T-cell (primary cell): ENCODE measurements at places on chromosomes 3 and 15.
A peak's percentile ranks its signal among the peaks of the same experiment; 100 is the strongest.

- peak; percentile 41 for DNase-seq
Measured at GRCh38 chr3:194328053-194328657, 23.0 kb downstream of the CPN2 start.

DNA sequence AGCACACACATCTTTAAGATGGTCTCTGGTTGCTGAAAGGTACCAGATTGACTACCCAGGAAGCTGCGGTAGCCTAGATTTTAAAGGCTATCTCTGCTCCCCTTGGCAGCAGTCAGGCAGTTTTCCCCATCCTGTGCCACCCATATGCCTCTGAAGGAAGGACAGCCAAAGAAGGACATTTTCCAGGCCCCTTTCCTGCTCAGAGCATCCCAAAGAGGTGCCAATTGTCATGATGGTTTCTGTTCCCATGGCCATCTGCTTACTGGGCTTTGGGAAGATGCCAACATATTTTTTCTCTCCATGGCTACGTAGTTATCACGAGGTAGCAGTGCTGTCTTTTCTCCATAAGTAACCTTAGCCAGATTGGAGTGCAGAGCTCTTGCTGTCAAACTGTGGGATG lies 39.7 kb downstream of the UNC13C start:
- no peak for DNase-seq

GRCh38 chr3:50365842-50366220 lies 6.5 kb upstream of the TMEM115 start:
- no peak for DNase-seq

DNA sequence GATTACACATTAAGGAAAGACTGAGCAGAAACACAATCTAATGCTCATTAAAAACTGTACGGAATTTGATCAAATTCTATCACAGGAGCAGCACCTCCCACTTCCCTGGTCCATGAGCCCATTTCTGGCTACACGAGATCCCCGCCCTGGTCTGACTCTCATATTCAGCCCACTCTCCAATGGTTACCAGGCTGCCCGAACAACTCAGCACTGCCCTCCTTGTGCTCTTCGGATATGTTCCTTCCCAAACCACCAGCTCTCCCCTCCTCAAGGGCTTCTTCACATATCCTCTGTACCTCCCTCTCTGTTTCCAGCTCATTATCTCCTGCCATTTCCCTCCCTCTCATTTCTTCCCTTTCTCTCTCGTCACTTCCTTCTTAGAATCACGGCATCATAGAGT lies 180.5 kb downstream of the RSL24D1 start:
- no peak for DNase-seq

DNA sequence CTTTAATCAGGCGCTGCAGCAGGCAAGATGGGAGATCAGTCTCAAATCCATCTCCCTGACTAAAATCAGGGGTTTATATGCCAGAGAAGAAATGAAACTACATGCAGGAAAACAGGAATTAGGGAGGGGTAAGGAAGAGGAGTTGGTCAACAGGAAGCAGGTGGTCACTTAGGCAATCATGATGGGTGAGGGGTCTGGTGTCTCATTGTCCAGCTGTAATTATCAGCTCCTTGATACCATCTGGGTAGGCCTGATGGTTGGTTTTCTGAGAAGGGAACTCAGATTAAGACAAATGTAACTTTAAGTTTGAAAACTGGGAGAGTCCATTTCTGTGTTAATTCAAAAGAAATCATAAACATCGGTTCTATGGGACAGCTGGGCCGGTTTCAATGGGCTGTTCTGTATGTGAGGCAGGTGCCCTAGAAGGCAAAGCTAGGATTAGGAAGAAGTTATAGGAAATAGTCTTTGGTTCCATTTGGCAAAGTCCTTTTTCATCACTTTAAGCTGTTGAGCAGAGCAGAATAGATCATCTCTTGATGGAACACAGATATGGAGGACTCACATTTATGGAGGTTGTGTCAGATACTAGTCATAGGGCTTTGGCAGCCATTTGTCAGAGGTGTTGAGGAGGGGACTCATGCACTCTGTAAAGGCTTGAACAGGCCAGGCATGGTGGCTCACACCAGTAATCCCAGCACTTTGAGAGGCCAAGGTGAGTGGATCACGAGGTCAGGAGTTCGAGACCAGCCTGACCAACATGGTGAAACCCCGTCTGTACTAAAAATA lies 149.4 kb downstream of the VGLL4 start:
- no peak for DNase-seq

- DNase-seq: no peak
Measured at GRCh38 chr15:92527197-92527596, 128.4 kb downstream of the FAM174B start.

DNA sequence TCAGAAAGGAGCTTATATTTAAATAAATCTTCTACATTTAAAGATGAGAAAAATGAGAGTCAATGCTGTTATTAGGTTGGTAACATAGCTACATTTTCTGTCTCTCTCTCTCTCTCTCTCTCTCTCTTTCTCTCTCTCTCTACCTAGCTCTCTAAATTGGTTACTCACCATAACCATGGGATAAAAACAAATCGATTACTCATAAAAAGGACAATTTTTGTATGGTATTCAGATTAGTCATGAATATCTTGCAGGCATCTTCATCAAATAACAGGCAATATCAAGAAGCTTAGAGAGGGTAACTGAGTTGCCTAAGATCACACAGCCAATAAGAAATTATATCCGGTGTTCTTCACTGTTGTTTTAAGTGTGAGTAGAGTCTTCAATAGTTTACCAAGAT lies 81.8 kb upstream of the ALCAM start:
- DNase-seq: no peak

- DNase-seq: no peak
Measured at GRCh38 chr15:34691034-34691433, 63.8 kb downstream of the GJD2 start.

GRCh38 chr3:155244699-155245098 lies 48.8 kb downstream of the STRIT1 start:
- no peak for DNase-seq

DNA sequence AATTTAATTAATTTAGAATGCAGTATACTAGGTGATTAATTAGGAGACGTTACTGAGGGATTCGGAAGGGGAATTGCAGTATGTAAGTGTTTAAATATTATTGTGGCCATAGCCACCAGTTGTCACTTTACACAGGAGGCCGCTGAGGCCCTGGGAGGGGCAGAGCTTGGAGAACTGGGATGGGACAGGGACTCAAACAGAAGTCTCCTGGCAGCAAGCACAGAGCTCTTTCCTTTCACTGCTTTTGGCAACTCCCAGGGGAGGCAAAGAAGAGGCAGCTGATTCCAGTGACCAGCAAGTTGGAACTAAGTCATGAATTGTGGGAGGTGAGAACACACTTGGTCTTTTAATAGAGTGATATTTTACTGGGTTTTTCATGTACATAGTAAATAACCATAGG lies 248.6 kb downstream of the RPLP1 start:
- DNase-seq: no peak

- DNase-seq: no peak
Measured at GRCh38 chr15:65979316-65979715, 110.0 kb downstream of the RAB11A start.

DNA sequence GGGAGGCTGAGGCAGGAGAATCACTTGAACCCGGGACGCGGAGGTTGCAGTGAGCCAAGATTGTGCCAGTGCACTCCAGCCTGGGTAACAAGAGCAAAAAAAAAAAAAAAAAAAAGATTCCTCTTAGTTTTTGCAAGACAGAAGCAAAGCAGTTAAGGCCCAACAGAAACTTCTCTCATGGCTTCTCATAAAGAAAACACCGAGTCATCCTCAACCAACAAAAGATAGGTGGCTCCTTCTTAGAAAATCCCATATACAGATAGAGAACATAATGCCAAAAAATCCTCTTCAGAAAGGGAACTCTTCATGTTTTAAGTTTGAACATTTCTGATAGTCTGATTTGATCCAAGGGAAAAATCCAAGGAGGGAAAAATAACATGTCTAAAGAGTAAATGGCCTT lies 12.5 kb upstream of the SKIL start:
- no peak for DNase-seq

GRCh38 chr15:33839540-33839939 lies 128.8 kb upstream of the CHRM5 start:
- no peak for DNase-seq

DNA sequence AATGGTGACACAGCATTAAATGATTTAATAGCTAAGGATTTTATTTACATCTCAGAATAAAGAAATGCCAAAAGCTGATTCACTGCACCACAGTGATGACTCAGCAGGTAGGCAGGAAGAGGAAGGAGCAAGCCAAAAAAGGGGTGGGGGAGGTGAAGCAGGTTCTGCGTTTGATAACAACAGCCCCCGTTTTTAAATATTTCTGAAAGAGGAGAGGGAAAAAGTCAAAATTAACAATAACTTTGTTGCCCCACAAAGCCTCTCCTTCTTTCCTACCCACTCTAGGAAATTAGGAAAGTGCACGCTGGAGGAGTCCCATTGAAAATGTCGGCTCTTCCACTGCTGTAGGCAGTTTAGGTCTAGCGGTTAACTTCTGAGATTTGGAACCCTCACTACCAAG lies 9.9 kb upstream of the CCDC54 start:
- no peak for DNase-seq

DNA sequence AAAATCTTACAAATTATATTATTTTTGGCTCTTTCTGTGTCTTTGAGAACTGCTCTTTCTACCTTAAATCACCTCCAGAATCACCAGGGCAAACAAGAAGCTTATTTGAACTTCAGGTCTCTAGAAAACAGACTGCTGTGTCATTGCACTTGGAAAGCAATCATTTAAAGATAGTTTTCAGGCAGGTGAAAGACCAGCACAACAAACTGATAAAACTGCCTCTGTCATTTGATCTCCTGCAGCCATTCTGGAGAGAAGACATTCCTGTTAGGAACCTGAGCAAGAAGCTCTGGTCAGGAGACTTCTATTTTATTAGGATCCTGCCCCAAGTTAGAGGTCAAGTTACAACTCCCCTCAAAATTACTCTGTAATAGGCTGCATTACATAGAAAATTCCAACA lies 50.7 kb upstream of the AP4E1 start:
- no peak for DNase-seq

GRCh38 chr15:90686435-90687218 lies 30.5 kb upstream of the BLM start:
- DNase-seq: no peak

DNA sequence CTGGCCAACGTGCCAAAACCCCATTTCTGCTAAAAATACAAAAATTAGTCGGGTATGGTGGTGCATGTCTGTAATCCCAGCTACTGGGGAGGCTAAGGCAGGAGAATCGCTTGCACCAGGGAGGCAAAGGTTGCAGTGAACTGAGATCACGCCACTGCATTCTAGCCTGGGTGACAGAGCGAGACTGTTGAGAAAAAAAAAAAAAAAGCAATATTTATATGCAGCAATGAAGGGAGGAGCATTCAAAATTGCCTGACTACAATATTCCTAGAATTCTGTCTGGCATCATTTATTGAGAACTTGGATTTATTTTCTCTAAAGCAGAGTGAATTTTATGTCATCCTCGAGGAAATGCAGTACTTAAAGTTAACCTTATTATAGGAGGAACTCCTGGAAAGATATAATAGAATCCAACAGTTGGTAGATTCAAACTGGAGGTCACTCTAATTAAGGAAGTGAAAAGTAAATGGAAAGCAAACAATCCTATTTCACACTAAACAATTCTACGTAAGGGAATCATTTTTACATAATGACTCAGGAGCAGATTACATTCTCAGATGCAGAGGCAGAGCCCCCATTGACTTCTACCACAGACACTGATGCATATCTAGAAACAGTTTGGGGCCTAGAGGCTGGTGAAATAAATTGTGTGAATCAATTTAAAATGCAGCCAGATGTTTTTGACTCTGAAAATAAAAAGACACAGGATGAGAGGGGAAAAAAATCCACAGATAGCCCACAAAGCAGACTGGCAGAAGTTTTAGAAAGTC lies 82.1 kb upstream of the FHIT start:
- no peak for DNase-seq

DNA sequence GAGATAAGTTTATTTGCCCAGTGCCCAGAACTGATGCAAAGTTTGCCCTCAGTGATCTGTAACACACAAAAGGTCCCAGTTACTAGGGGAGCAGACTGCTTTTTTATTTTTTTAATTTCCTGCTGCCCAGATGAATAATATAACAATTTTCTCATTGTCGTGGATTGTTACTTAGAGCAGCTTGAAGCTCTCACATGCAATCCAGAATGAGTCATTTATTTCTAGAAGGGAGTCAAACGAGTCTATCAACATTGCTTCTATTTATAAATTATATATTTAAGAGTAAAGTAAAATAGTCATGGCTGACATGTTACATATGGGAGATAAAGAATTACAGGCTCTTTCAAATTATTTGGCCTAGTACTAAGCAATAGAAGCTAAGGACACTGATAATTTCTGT lies 41.3 kb downstream of the MEIS2 start:
- no peak for DNase-seq

- no peak for DNase-seq
Measured at GRCh38 chr3:25695731-25696420, 31.2 kb upstream of the TOP2B start.

DNA sequence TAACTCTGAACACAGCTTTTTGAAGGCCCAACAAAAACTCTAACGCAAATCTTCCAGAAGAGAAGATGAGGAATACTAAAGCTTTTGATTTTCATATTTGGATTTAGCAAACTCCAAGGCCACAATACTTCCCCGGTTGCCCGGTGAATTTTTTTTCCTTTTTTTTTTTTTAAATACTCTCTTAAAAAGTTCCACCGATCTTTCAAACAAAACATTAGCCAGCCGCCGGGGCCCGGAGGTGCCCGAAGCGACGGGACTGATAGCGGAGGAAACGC lies 2.3 kb downstream of the FOXL2 start:
- no peak for DNase-seq

DNA sequence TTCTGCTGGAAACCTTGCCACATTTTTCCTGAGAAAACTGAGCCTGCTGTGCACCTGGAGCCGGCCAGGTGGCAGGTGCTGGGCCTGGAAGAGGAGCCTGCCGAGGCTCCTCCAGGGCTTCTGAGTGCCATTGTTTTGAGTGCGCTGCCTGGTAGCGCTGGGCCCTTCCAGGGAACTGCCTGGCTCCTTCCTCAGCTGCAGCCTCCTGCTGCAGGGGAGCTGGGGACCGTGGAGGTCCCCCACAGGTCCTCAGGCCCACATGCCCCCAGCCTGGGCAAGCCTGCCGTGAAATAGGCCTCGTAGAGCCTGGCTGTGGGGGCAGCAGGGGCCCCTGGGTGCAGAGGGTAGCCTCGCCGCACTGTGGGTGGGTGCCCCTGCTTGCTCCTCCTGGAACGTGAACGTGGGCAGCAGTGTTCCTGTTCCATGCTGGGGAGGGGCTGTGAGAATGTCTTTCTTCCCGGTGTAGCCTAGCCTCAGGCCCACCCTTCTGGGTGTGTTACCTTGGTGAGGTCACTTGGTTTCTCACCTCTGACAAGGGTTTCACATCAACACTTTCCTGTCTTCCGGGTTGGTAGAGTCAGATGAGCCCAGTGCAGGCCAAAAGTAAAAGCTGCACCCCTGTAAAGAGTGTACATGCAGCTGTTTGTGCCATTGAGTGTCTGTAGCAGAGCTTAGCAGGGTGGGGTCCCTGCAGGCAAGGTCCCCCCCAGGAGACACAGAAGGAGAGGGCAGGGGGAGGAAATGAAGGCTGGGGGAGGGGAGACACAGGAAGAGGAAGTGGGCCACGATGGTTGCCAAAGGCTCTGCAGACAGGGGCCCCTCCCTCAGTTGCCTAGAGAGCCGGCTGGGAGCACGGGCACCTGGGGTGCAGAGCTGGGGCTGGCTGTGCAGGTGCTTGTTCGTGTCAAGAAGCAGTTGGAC lies 34.5 kb downstream of the KLF13 start:
- peak; percentile 98 for DNase-seq
